GM23248 (cell line): ENCODE measurements at places on chromosomes 6 and 20. TPM values are rescaled to one million over a fixed set of nuclear protein-coding genes. Genes with fewer than 3 reads are reported as not detected.

- H3K4me3 ChIP-seq: no peak overlapping the region
- H3K4me1 ChIP-seq: no peaks in the 10 kb centered on the region
- H3K36me3 ChIP-seq: no peaks in the 10 kb centered on the region
- H3K27ac ChIP-seq: no peak overlapping the region
These were observed 14.3 kb upstream of the FAM135A start for GRCh38 chr6:70398783-70399728.

- no peaks in the 10 kb centered on the region for H3K4me1 ChIP-seq
- no peak for DNase-seq
- H3K36me3 ChIP-seq: no peaks in the 10 kb centered on the region
- peaks cover 19% of the 10 kb centered on the region for H3K27me3 ChIP-seq
- no peak overlapping the region for H3K27ac ChIP-seq
These were observed 44.9 kb upstream of the PKHD1 start for GRCh38 chr6:52132292-52132691.

- H3K27ac ChIP-seq: peak within 1 kb of the TSS; percentile 76
- H3K27me3 ChIP-seq: no peaks in the 10 kb centered on the region
- H3K4me1 ChIP-seq: 0 out of 2 replicates have a peak, but pooled peaks cover 8% of the 10 kb centered on the region
- H3K36me3 ChIP-seq: no peaks in the 10 kb centered on the region
- peak within 1 kb of the TSS; percentile 92 for H3K4me3 ChIP-seq
These were observed at the start of gene NCOA3 for GRCh38 chr20:47501482-47502270. TSS of gene NCOA3 (plus strand) at chr20:47501887. CDS start at chr20:47622248, 120,361 bp downstream.

DNA sequence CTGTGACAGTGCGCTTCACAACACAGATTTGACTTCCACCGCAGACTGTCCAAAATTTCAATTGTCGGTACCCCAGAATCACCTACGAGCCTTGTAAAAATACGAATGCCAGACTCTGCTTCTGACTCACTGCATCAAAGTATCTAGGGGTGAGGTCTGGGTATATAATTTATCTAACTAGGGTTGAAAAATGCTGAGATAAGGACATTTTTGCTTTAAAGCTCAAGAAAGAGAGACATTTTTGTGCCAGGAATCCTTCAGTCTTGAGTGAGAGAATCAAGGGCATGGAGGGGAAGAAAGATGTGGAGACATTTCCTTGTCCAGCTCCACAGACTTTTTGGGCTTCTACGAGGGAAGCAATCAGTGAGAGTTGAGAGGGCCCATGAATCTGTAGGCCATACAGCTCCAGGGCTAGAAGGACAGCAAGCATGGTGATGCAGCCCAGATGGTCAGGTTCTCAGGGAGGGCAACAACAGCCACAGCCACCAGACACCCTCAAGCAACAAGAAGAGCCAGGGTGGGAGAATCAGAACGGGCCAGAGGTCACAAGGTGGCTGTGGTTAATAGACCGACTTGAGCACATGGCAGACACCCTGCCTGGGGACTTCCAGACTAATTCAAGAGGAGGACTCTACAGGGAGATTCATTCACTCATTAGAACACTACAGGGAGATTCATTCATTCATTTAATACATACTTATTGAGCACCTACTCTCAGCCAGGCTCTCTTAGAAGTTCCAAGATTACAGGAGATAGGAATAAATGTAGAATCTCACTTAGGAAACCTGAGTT is 211.1 kb upstream of the PRDM1 start:
- no peaks in the 10 kb centered on the region for H3K4me1 ChIP-seq
- no peak for DNase-seq
- H3K4me3 ChIP-seq: no peak overlapping the region

DNA sequence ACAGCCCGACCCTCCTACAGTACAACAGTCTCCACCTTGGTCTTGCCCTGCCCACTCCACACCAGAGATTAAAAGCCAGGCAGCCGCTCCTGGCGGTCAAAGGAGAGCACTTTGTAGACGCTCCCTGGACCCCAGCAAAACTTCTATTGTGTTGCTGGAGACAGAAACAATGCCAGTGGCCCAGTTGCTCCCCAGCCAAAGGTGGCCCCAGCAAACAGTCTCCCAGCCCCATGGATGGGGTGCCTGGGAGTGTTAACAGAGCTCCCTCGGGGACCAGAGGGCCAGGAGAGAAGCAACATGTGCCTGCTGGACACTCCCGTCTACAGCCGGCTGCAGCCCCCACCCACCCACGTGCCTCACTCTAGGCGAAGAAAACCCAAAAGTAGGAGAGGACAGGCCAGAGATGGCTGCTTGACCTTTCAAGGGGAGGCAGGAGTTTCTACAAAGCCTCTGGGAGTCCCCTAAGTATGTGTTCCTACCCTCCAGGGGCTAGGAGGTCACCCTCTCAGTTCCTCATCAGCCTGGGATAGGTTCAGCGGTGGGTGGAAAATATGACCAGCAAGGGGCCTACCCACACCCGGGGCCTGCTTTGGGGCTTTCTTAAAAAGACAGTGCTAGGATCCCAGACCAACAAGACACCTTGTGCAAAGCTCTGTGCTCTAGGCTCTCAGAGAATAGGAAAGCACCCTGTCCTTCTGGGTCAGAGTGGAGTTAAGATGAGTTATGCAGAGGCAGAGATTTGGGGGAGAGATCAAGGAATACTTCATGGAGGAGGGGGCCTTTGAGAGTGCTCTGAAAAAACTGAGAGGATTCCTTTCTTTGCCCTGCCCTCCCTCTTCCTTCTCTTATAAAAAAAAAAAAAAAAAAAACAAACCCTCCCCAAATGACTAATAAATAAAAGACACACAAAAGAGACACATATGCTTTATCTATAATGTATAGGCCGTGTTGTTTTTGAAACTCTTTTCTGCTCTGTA is 19.0 kb upstream of the PREX1 start:
- no peak overlapping the region for H3K27ac ChIP-seq
- peaks cover 9% of the 10 kb centered on the region; the same call in 1 of the 2 replicates for H3K4me1 ChIP-seq
- DNase-seq: no peak
- no peaks in the 10 kb centered on the region for H3K36me3 ChIP-seq
- no peak overlapping the region for H3K4me3 ChIP-seq

Gene BFSP1
- 0.25 and 0.32 TPM in 2 replicates for total RNA-seq

DNA sequence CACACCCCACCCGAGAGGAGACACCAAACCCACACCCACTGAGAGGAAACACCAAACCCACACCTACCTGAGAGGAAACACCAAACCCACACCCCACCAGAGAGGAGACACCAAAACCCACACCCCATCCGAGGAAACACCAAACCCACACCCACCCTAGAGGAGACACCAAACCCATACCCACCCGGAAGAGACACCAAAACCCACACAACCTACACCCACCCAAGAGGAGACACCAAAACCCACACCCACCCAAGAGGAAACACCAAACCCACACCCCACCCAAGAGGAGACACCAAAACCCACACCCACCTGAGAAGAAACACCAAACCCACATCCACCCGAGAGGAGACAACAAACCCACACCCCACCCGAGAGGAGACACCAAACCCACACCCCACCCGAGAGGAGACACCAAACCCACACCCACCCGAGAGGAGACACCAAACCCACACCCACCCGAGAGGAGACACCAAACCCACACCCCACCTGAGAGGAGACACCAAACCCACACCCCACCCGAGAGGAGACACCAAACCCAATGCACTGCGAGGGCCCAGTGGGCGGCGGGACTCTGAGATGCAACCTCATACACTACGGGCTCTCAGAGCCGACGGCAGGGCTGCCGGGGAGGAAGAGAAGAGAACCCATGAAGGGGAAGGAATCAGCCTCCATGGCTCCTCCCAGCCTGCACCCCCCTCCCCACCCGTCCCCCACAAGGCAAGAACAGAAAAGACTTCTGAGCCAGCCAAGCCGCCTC is 83.3 kb downstream of the TAF4 start:
- DNase-seq: no peak
- H3K4me1 ChIP-seq: no peaks in the 10 kb centered on the region
- H3K36me3 ChIP-seq: no peaks in the 10 kb centered on the region
- no peaks in the 10 kb centered on the region for H3K27me3 ChIP-seq
- no peak overlapping the region for H3K4me3 ChIP-seq
- H3K27ac ChIP-seq: no peak overlapping the region

Gene TP53INP2
- total RNA-seq: 2.4 and 3.9 TPM in 2 replicates

DNA sequence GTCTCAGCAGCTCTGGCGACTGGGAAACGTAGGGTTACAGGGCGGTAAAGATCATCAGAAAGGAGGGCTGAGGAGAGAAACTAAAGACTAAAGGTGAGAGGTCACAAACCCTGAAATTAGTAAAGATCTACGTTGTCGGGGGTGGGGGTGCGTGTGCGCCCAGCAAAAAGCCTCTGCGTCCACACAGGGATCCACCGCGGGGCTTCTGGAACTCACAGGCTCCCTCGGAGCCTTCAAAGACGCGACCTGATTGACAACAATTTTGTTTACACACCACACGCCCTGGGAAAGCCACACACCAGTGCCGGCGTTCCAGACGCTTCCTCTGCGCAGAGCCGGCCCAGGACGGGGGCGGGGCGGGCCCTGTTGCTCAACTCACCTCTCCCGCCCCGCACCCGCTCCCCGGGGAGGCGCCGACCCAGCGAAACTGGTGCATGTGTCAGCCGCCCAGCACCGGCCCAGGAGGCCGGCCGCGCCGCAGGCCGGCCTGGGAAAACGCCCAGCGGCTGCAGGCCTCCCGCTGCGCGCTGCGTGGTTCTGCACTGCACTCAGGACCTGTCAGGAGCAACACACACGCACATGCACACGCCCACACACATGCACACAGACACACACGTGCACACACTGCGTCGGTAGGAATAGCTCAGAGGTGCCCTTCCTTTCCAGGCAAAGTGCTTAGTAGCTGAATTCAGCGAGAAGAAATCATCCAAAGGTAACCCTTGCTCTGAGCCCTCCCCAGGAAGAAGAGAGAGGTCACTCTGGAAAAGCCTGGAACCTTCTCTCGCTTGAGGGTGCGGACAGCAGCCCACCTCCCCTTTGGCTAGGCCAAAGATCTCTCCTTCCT is 57.2 kb upstream of the ARID1B start:
- DNase-seq: peak; percentile 97
- H3K4me1 ChIP-seq: peaks cover 22% of the 10 kb centered on the region
- H3K36me3 ChIP-seq: no peaks in the 10 kb centered on the region
- H3K4me3 ChIP-seq: peak overlapping the region; percentile 58

- no peak overlapping the region for H3K4me3 ChIP-seq
- H3K36me3 ChIP-seq: no peaks in the 10 kb centered on the region
- H3K27me3 ChIP-seq: no peaks in the 10 kb centered on the region
- H3K4me1 ChIP-seq: peaks cover 11% of the 10 kb centered on the region
- no peak overlapping the region for H3K27ac ChIP-seq
These were observed 181.4 kb downstream of the TBX18 start for GRCh38 chr6:84582997-84583396.
